ENCODE measurements at places on chromosomes 11 and 22.

DNA sequence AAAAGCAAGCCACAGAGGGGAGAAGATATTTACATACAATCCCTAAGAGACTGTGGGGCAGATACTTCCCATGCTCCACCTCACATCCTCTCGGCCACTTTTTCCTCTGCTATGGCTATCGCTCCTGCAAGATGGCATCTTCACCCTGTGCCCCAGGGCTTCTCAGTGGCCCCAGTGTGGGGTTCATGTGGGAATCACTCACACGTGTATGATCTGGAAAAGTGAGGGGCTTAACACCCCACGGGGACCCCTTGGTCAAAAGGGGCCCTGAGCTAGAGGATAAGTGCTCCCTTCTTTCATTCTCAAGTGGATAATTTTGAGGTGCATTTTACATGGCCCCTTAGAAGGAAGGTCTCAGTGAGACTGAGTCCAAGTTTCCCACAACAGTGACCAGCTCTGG is 28.7 kb downstream of the C11orf58 start:
- no peak for DNase-seq

DNA sequence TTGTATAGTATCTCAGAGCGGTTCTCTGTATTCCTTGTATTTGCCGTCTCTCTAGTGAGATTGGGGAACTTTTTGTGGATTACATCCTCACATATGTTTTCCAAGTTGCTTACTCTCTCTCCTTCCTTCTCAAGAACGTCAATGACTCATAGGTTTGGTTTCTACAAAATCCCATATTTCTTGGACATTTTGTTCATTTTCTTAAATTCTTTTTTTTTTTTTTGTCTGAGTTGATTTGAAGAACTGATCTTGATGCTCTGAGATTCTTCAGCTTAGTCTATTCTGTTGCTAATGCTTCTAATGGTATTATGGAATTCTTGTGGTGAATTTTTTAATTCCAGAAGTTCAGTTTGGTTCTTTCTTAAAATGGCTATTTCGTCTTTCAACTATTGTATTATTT is 28.4 kb upstream of the SLN start:
- DNase-seq: no peak

GRCh38 chr11:101127699-101128570 is 1.7 kb downstream of the PGR start:
- DNase-seq: peak; percentile 9

- no peak for DNase-seq
These were observed 33.4 kb downstream of the PGR start for GRCh38 chr11:101096036-101096704.

GRCh38 chr11:9146477-9146876 is 55.1 kb upstream of the SCUBE2 start:
- no peak for DNase-seq

DNA sequence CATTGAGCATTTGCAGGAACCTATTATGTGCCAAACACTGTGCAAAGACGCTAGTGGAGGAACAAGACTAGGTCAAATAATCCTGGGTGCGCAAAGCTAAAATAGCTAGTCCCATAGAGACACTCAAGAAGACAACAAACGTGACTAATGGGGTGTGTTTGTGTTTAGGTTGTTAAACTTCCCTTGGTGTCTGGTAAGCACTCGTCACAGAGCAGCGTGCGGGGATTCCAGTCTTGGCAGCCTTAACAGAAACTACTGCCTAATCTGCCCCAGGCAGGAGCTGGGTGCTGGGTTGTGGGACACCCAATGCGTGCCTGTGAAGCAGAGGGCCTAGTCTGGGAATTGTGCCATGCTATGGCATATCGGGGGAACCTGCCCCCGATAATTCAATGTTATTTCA is 10.8 kb upstream of the CALCB start:
- no peak for DNase-seq

- DNase-seq: no peak
These were observed 3.5 kb downstream of the PHF21B start for GRCh38 chr22:45006111-45006963.

DNA sequence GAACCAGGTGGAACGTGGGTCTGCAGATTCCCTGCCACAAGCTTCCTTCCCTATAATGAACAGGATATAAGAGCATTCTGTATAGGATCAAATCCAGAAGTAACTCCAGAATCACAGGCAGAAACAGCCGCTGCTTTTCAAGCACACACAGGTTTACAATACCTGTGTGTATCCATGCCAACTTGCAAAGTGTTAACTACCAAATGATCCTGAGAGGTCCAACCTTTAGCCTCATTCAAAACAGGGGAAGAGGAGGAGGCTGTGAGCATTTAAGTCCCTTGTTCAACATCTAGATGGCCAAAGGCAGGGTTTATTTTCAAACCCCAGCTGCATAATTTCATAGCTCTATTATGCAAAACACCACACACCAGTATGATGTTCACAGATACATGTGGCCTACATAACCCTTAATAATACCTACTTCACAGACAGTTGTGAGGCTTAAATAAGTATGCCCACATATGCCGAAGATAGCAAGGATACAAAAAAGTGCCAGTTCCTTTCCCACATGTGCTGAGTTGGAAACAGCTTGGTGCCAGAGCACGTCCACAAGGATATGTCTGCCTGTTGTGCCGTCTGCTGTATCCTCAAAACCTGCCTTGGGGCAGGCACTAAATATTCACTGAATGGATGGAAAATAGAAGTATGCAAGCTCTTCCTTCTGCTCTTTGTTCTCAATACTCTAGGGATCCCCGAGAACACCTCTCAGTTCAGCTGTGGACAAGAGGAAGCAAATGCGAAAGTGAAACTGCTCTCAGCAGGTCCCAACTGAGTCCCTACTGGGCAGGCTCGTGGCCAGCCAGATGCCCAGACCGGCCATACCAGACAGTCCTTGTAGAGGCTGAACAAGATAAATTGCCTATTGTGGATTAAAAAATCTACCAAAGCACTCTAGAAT is 66.8 kb downstream of the LARGE1 start:
- peak; percentile 58 for DNase-seq

DNA sequence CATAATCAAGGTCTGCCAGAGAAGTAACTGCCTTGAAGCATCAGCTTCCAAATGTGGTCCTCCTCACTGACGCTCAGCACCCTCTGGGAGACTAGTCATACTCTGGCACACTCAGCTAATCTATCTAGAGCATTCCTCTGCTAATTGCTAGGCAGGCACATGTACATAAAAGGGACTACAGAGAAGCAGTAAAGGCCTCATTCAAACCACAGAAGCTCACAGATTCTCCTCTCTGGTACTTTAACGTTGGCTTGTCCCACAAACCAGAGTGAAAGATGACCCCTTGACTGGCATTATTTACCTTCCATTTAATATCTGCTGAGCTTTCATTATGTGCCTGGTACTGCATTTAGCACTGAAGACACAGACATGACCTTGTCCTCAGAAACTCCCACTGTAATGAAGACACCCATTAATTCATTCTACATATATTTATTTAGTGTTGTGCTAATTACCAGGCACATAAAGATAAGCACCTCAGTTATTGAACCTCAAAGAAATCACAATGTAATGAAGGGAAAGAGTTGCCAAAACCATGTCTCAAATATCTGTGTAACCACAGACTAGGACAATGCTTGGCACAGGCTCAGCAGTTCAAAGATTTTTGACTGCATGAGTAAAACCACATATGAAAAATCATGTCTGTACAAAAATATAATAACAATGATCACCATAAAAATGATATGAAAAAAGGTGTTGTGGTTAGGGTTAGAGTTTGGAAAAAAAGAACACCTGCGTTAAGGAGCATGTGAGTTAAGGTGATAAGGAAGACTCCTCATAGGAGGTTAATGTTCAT is 550.4 kb downstream of the DLG2 start:
- DNase-seq: no peak
